ENCODE measurements at places on chromosomes 3 and 15.

DNA sequence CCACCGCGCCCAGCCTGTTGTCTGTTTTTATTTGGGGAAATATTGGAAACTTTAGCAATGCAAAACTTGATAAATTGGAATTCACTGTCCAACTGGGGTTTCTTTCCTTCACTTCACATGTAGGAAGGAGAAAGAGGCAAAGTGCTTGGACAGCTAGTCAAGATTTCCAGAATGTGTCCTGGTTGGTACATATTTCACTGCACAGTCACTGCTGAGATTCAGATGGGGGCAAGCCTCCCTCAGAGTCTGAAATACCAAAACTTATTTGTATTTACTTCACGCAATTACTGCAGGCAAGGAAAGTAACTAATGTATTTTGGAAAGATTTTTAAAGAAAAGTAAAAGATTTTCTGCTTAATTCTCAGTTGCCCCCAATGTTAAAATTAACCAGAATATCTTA is 21.0 kb downstream of the LRRC31 start:
- no peak for DNase-seq

DNA sequence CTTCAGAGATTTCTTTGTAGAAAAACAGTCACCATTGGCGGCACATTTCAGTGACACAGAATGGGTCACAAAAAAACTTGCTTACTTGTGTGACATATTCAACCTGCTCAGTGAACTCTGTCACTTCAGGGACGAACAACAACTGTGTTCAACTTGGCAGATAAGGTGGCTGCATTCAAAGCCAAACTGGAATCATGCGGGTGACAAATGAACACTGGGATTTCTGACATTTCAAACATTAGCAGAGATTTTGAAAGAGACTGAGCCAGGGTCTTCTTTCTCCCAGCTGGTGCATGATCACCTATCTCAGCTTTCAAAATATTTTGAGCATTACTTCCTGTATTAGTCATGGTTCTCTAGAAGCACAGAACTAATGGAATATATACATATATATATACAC is 1.9 kb upstream of the EID1 start:
- DNase-seq = no peak

DNA sequence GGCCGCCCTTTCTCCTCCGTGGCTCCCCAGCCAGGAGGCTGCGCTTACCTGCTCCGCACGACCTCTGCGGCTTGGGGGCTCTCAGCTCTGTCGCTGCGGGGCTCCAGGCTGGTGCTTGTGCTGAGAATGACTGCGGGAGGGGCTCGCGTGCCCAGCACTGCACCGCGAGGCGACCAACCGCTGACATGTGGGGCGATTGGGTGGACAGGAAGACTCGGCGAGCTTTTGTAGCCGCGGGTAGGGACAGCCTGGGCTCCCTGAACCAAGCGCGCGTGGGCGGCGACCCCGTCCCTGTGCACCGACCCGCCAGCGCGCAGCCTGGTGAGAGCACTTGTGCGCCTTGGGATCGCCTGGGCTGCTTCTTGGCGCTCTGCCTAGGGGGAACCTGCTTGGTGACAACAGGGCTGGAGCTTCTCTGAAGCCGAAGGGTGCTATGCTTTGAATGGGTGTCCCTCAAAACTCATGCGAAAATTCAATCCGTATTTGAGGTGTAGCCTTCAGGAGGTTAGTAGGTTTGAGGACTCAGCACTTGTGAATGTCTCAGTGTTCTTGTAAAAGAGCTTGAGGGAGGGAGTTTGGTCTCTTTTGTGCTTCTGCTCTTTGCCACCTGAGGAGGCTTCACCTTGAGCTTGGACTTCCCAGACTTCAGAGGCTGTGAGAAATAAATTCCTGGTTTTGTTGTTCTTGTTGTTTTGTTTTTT is 50.4 kb downstream of the IL12A start:
- DNase-seq = no peak

GRCh38 chr15:37902126-37902525 is 32.3 kb upstream of the TMCO5A start:
- no peak for DNase-seq

- no peak for DNase-seq
These were observed 103.2 kb downstream of the EBLN2 start for GRCh38 chr3:73164622-73165021.

DNA sequence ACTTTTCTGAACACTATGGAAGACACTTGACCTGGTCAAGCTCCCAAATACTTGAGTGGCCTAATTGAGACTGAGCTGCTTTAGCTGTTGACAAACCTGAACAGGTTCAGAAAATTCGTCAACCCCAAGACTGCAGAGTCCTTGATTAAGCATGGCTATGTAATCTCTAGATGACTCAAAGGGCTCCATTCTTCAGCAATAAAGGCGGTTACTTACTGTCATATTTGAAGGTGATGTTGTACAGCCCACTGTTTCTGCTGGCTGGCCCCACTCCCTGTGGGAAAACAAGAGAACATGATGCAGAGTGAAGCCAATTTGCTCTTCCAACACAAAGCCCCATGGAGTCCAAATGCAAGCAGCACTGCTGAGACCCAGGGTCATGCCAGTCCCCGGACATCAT is 45.1 kb downstream of the IL17RD start:
- DNase-seq = no peak

DNA sequence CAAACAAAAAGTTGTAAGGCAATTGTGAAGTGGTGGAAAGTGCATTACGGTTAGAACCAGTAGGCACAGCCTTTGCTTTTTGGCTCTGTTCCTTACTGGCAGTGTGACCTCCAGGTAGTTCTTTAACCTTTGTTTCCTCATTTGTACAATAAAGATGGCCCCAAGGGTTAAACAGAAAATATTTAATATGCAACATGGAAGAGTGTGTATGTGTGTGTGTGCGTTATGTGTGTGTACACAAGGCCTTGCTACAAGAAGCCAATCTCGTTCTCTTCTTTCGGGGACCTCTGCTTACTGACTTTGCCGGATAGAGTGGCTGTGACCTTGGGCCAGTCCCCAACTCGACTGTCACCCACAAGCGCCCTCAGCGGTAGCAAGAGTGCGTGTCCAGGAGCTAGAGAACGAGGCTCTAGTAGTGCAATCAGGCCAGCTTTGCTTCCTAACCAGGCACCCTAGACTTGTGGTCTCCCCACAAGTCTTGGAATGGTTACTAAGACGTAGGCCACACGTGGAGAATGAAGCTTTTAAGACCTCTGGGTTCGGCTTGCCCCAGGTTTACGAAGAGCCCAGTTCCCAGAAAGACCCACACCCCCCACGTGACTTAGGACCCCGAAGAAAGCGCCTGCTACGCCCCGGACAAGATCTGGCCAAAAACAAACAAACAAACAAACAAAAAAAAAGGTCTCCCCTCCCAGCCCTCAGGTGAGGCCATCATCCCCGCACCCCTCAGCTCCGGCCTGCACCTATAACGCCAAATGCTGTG is 593 bp downstream of the CIAO2A start:
- no peak for DNase-seq

GRCh38 chr3:169128579-169128978 is 534.9 kb downstream of the MECOM start:
- DNase-seq = no peak

GRCh38 chr3:187120326-187120725 is 19.0 kb downstream of the RPL39L start:
- DNase-seq = no peak

DNA sequence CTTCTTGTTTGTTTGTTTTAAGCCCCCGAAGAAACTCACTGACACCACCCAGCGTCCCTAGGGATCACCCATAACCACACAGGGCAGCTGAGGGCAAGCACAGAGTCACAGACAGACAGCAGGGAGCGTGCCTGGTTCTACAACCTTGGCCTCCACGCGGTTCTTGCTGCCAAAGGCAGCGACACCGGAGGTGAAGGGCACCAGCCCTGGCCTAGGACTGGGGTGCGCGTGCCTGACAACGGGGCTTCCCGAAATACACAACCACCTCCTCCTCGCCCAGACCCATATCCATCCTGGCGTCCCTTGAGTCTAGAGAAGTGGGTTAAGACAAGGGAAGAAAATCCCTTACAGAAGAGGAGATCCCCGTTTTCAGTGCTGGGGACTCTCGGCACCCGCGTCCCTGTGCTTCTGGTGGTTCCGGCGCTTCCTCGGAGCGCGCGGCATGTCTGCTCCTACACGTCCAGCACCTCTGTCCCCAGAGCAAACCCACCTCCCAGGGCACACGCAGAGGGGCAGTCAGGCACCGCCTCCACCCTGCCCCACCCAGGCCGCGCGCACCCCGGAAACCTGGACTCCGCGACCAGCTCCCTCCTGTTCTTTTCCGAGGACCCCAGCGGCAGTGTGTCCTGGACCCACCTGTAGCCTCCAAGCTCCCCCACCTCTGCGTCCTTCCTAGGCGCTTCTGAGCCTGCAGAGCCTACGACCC is 911 bp downstream of the RFTN1 start:
- DNase-seq = no peak

- DNase-seq = no peak
These were observed 26.7 kb upstream of the ABHD10 start for GRCh38 chr3:111952086-111952485.

GRCh38 chr3:66104535-66104934 is 65.8 kb upstream of the MAGI1 start:
- DNase-seq = no peak

GRCh38 chr3:122940628-122941086 is 86.9 kb downstream of the SEMA5B start:
- no peak for DNase-seq

GRCh38 chr15:33236841-33237509 is 42.5 kb upstream of the FMN1 start:
- no peak for DNase-seq

GRCh38 chr15:100112061-100112420 is 229.7 kb downstream of the ADAMTS17 start:
- no peak for DNase-seq

DNA sequence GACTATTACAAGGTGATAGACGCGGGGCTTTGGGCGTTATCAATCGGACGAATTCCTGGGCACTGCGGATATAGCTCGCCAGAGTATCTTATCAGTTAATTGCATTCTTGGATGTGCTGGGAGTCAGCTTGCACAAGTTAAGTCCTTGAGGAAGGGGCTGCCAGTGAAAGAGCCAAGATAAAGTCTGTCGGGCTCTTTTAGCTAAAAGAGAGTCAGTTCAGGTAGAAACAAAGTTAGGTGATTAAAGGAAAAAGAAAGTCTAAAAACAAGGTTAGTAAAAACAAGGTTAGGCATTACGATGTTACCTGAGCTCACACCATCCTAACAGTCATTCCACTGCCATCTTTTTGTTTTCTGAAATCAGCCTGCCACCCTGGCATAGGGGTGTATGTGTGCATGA is 6.1 kb upstream of the MCF2L2 start:
- no peak for DNase-seq

DNA sequence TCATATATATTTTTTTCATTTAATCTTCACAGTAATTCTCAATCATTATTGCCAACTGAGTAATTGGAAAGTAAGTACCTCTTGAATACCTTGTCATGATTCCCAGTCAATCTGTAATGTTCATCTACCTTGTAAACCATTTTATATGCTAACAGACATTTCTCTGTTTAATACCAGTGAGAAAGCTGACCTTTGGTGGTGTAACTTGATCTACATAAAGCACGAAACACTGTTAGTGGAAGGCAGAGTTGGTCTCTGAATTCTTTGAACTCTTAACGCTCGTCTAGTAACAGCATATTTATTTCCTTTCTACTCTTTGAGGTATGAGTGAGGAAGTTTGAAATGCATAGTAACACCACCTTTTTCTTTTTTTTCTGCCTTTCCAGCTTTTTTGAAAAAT is 59.5 kb downstream of the SLC25A26 start:
- no peak for DNase-seq

GRCh38 chr15:99631255-99631654 is 65.5 kb downstream of the MEF2A start:
- no peak for DNase-seq

- DNase-seq = no peak
These were observed 97.6 kb downstream of the NFKBIZ start for GRCh38 chr3:101946906-101947305.

DNA sequence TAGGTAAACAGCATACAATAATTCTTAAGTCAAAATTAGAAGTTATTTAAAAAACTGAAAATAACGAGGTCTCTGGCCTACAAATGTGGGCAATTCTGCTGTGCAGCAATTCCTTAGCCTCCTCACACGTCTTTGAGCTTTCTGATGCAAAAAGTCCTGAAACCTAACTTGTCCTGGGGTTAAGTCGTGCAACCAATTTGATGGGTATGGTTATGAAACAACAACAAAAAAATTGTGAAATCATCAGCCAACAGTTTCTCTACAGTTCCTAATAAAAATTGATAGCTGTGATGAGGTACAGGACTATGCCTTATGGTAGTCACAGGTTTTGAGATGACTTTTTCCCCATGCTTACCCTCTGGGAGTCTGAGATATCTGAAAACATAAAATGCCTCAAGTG is 6.5 kb upstream of the GLB1 start:
- DNase-seq = no peak

DNA sequence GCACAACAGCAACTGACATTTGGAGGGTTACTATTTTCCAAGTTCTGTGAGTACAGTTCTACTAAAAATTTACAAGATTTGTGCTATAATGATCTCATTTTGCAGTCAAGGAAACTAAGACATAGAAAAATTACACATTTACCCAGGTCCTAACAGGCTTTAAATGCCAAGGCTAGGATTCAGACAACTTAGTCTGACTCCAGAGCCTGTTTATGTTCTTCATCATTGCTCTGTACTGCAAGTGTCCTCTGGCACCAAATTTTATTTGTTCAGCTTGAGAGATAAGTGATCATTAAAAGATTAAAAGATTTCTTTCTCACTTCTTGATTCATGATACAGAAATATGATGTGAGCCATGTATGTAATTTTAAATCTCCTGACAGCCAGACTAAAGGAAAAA is 290.8 kb downstream of the UBE2E2 start:
- no peak for DNase-seq

- no peak for DNase-seq
These were observed 55.8 kb downstream of the DAPK2 start for GRCh38 chr15:63990454-63990853.

DNA sequence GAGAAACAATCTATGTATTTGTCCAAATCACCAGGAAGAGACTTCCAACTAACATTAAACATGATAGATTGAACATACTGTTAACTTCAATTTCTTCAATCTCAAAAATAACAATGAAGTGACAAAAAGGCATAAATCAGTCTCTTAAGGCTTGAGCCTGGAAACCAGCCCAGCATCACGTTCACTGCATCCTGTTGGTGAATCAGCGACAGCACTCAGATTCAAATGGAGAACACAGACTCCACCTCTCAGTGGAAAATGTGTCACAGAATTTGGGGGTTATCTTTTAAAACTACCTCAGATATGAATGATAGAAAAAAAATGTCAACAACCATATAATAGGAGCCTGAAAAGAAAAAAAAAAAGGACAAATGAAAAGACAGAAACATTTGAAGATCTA is 212.0 kb downstream of the MINAR1 start:
- no peak for DNase-seq

DNA sequence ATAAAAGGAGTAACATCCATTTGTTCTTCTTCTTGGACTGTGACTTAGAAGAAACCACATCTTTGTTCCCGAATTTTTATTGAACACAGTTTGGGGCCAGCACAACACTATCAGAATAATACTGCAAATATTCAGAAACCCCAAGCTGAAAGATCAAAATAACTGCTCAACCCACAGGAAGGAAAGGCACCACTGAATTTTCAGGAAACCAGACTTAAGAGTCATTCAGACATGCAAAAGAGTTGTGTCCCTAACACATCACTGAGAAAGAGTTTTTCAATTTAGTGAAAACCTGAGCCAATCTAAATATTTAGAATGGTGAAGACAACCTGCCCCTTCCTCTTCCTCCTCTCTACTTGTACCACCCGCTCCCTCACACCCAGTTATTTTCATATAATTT is 295.0 kb upstream of the RORA start:
- DNase-seq = no peak
